ENCODE measurements at places on chromosomes 2 and 18. TPM values are rescaled to one million over a fixed set of nuclear protein-coding genes. Genes with fewer than 3 reads are reported as not detected.

GRCh38 chr18:49495076-49495475 lies 8.0 kb upstream of the C18orf32 start:
- peaks cover 14% of the 10 kb centered on the region for H3K36me3 ChIP-seq
- no peak for DNase-seq
- H3K4me1 ChIP-seq: no peaks in the 10 kb centered on the region
- H3K4me3 ChIP-seq: no peak overlapping the region
- H3K27me3 ChIP-seq: no peaks in the 10 kb centered on the region

DNA sequence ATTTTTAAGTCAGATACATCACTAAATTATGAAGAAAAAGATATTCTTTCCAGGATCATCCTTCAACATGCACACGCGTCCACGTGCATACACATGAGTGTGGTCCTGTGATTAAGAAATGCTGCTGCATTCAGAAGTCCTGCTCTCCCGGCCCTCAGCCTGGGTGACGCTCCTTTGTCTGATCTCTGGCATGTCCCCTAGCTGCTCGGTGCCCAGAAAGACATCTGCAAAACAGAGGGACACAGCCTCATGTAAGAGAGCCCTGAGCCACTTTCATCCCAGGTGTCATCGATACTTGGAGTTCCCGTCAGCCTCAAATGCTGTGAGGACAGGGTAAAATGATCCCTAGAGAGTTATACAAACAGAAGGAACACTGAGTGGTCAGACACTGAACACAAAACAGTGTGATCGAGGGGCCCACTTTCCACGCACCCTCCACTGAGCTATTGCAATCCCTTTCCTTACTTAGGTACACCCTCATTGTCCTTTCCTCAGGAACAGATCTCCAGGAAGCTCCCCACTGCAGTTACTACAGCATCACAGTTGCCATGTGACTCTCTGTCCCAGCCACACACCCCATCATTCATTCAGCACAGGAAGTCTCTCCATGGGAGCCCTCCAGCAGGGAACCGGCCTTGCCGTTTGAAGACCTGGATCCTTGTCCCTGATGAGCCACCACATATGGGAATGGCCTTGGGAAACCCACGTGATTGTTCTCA lies 32.1 kb downstream of the CRACDL start:
- H3K4me1 ChIP-seq: peaks cover 6% of the 10 kb centered on the region
- H3K27ac ChIP-seq: no peak overlapping the region
- no peaks in the 10 kb centered on the region for H3K36me3 ChIP-seq

GRCh38 chr2:75483878-75484277 lies 76.9 kb downstream of the EVA1A start:
- no peaks in the 10 kb centered on the region for H3K27me3 ChIP-seq
- no peaks in the 10 kb centered on the region for H3K36me3 ChIP-seq
- H3K4me3 ChIP-seq: no peak overlapping the region
- H3K27ac ChIP-seq: no peak overlapping the region

- DNase-seq: no peak
- no peaks in the 10 kb centered on the region for H3K27me3 ChIP-seq
- no peaks in the 10 kb centered on the region for H3K4me1 ChIP-seq
- H3K4me3 ChIP-seq: no peak overlapping the region
These were observed 1.5 kb downstream of the GALNT1 start for GRCh38 chr18:35582899-35583558.

RTP5 gene
- total RNA-seq: not detected

GRCh38 chr2:2024751-2025481 lies 280.6 kb upstream of the PXDN start:
- DNase-seq: no peak
- H3K27me3 ChIP-seq: no peaks in the 10 kb centered on the region
- peak overlapping the region; percentile 77 for H3K27ac ChIP-seq
- peaks cover 6% of the 10 kb centered on the region for H3K4me1 ChIP-seq

INPP5D gene
- total RNA-seq: 7.0 TPM

- H3K4me1 ChIP-seq: no peaks in the 10 kb centered on the region
- no peaks in the 10 kb centered on the region for H3K27me3 ChIP-seq
- H3K4me3 ChIP-seq: no peak overlapping the region
- no peak overlapping the region for H3K27ac ChIP-seq
- no peak for DNase-seq
- no peaks in the 10 kb centered on the region for H3K36me3 ChIP-seq
These were observed 750.8 kb upstream of the ACVR2A start for GRCh38 chr2:147094077-147094476.

GRCh38 chr2:233059797-233060500 lies at the start of gene INPP5D:
Gene INPP5D, plus strand, starts transcription at chr2:233060342. Its CDS starts 137 bp downstream, at chr2:233060479.
- H3K4me1 ChIP-seq: no peaks in the 10 kb centered on the region
- peak within 1 kb of the TSS; percentile 77 for H3K27ac ChIP-seq
- H3K4me3 ChIP-seq: peak within 1 kb of the TSS; percentile 26
- H3K36me3 ChIP-seq: no peaks in the 10 kb centered on the region
- DNase-seq: peak; percentile 73
- no peaks in the 10 kb centered on the region for H3K27me3 ChIP-seq

GRCh38 chr2:51866361-51866760 lies 834.4 kb upstream of the NRXN1 start:
- no peaks in the 10 kb centered on the region for H3K36me3 ChIP-seq
- no peaks in the 10 kb centered on the region for H3K4me1 ChIP-seq
- H3K4me3 ChIP-seq: no peak overlapping the region
- no peak overlapping the region for H3K27ac ChIP-seq
- no peaks in the 10 kb centered on the region for H3K27me3 ChIP-seq

- no peak for DNase-seq
- H3K27me3 ChIP-seq: no peaks in the 10 kb centered on the region
- no peaks in the 10 kb centered on the region for H3K36me3 ChIP-seq
- H3K27ac ChIP-seq: no peak overlapping the region
- H3K4me3 ChIP-seq: no peak overlapping the region
These were observed 6.6 kb downstream of the GALNT5 start for GRCh38 chr2:157264099-157264498.

GRCh38 chr2:74693213-74693612 lies 39.2 kb downstream of the SEMA4F start:
- H3K27me3 ChIP-seq: no peaks in the 10 kb centered on the region
- DNase-seq: no peak

DNA sequence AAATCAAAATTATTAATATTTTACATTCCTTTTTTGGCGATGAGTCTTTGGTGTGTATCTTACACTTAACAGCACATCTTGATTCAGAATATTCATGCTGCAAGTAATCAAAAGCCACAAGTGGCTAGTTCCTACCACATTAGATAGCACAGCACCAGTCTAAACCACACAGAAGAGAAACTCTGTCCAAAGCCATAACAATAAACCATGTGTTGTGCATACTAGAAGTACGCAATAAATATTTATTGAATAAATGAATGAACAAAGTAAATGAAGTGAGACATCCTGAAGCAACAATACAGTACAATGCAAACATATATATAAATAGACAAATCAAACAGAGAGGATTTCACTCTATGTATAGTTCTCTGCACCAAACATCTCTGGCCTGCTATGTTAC lies 287.3 kb downstream of the EXOC6B start:
- no peak overlapping the region for H3K27ac ChIP-seq
- no peak overlapping the region for H3K4me3 ChIP-seq
- no peak for DNase-seq
- H3K27me3 ChIP-seq: no peaks in the 10 kb centered on the region
- no peaks in the 10 kb centered on the region for H3K4me1 ChIP-seq

DNA sequence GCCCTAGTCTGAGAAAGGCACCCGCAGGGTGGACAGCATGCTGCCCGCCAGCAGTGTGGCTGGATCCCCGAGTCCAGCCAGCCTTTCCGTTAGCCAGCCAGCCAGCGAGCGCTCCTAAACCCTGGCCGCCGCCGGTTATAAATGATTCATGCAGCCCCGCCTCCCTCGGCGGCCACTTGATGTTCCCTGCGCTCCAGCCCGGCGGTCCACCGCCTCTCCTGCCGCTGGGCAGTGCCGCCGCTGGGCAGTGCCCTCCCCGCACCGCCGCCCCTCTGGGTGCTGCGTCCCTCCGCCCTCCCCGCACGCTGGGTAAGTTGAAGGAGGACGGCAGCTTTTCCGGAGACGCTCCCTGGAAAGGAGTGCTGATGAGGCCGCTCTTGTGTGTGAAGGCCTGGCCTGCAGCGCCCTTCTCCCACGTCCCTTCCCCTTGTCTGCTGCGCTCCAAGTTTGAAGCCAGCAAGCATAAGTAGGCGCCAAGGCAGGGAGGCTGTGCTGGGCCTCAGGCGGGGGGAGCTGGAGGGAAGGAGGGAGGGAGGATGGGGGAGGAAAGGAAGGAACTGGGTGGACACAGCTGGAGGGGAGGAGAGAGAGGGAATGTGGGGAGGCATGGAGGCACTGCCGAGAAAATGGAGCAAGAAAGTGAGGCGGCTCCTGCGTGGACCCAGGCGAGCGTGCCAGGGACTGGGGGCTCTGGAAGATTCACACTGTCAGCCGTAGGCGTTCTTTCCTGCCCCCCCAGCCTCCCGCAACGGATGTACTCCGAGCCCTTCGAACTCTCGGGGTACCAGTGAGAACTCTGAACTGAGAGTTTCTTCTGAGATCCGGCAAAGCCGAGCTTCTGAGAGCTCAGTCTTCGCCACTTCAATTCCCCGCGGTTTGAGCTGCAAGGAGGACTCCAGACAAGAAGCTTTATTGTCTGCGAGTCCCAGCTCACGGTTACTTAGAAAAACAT lies 131.9 kb downstream of the GLI2 start:
- H3K27ac ChIP-seq: peak overlapping the region; percentile 75
- H3K27me3 ChIP-seq: no peaks in the 10 kb centered on the region

GRCh38 chr18:63795606-63796005 lies 20.4 kb downstream of the SERPINB7 start:
- no peaks in the 10 kb centered on the region for H3K4me1 ChIP-seq
- H3K27me3 ChIP-seq: no peaks in the 10 kb centered on the region
- DNase-seq: no peak

GRCh38 chr18:59357928-59358327 lies 1.1 kb downstream of the LMAN1 start:
- H3K4me1 ChIP-seq: no peaks in the 10 kb centered on the region
- DNase-seq: no peak
- no peaks in the 10 kb centered on the region for H3K27me3 ChIP-seq
- peak overlapping the region; percentile 92 for H3K27ac ChIP-seq

MLPH gene
- 27.1 TPM for total RNA-seq

GRCh38 chr2:184517402-184517801 lies 80.9 kb upstream of the ZNF804A start:
- H3K4me1 ChIP-seq: no peaks in the 10 kb centered on the region
- H3K27ac ChIP-seq: no peak overlapping the region
- no peak for DNase-seq
- no peak overlapping the region for H3K4me3 ChIP-seq
- no peaks in the 10 kb centered on the region for H3K27me3 ChIP-seq
- H3K36me3 ChIP-seq: no peaks in the 10 kb centered on the region

- H3K27ac ChIP-seq: no peak overlapping the region
- no peaks in the 10 kb centered on the region for H3K27me3 ChIP-seq
- no peak for DNase-seq
- H3K4me1 ChIP-seq: no peaks in the 10 kb centered on the region
- H3K36me3 ChIP-seq: no peaks in the 10 kb centered on the region
These were observed 146.3 kb downstream of the ARL6IP6 start for GRCh38 chr2:152864601-152865149.

DNA sequence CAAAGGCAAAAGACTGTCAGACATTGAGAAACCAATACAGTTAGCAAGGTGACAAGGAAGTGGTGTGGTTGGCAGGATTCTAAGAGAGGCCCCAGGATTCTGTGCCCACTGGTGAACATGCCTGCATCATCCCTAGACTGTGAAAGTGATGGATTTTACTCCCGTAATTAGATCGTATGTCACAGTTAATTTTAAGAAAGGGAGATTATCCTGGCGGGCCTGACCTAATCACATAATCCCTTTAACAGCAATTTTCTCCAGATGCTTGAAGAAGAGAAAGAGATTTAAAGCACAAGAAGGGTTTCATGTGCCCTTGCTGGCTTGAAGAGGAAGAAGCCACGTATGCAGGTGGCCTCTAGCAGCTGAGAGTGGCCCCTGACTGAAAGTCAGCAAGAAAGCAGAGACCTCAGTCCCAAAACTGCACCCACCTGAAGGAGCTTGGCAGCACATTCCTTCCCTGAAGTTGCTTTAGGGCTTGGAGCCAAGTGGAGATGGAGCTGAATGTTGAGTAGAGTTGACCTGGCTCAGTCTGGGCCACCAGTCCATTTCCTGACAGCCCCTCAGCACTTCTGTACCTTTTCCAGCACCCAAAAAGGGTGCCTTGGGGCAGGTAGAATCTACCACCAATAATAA lies 49.1 kb downstream of the GTF3C3 start:
- DNase-seq: no peak
- no peaks in the 10 kb centered on the region for H3K4me1 ChIP-seq
- H3K27me3 ChIP-seq: no peaks in the 10 kb centered on the region
- no peak overlapping the region for H3K4me3 ChIP-seq
- no peak overlapping the region for H3K27ac ChIP-seq

SCYGR2 gene
- total RNA-seq: not detected

DNA sequence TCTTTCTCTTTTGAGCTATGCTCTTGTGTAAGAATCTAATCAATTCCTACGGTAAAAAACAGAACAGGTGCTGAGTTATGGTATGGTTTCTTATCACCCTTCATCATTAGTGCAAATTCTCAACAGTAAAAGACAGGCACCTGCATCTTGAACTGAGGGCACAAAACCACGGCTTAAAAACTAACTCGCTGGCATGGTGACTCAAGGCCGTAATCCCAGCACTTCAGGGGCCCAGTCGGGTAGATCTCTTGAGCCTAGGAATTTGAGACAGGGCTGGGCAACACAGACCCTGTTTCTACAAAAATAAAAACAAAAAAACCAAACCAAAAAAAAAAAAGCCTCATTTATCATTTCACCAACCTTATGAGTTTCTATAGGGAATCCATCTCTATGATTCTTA lies 33.3 kb downstream of the THAP4 start:
- H3K4me1 ChIP-seq: no peaks in the 10 kb centered on the region
- no peak overlapping the region for H3K27ac ChIP-seq
- no peak overlapping the region for H3K4me3 ChIP-seq
- H3K27me3 ChIP-seq: no peaks in the 10 kb centered on the region
- H3K36me3 ChIP-seq: peaks cover 54% of the 10 kb centered on the region
- no peak for DNase-seq

- no peaks in the 10 kb centered on the region for H3K4me1 ChIP-seq
- no peaks in the 10 kb centered on the region for H3K27me3 ChIP-seq
- no peak for DNase-seq
- no peak overlapping the region for H3K4me3 ChIP-seq
- no peaks in the 10 kb centered on the region for H3K36me3 ChIP-seq
These were observed 36.7 kb downstream of the TTC39C start for GRCh38 chr18:24051031-24051947.

DNA sequence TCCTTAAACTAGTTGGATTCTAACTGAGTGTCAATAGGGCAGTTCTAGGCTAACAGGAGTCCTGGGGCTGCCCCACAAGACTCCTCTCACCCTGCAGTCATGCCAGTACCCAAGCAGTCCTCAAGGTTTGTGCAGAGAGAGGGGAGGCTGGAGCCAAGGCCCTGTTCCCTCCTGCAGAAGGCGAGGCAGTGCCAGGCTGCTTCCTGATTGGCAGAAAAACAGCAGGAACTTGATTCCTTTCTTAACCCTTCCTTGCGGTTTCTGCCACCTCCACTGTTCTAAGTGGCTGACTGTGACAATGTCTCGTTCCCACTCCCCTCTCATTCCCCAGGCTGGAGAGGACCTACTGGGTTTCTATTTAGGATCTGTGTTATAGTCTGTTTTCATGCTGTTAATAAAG lies 75.3 kb downstream of the LPIN1 start:
- no peaks in the 10 kb centered on the region for H3K4me1 ChIP-seq
- no peak overlapping the region for H3K4me3 ChIP-seq
- H3K27me3 ChIP-seq: no peaks in the 10 kb centered on the region
- no peak for DNase-seq
- H3K36me3 ChIP-seq: peaks cover 38% of the 10 kb centered on the region

- H3K36me3 ChIP-seq: no peaks in the 10 kb centered on the region
- no peak overlapping the region for H3K27ac ChIP-seq
- no peaks in the 10 kb centered on the region for H3K4me1 ChIP-seq
- no peaks in the 10 kb centered on the region for H3K27me3 ChIP-seq
- no peak for DNase-seq
These were observed 413.2 kb upstream of the SPRED2 start for GRCh38 chr2:65845442-65846182.

Data from right atrium auricular region (tissue), 2 donors.